ENCODE measurements at places on chromosomes 13 and 19. TPM values are rescaled to one million over a fixed set of nuclear protein-coding genes. Genes with fewer than 3 reads are reported as not detected.

The OLFM2 gene
- total RNA-seq, result 0.72 TPM

The MED29 gene
- 19.9 TPM for total RNA-seq

The CCDC70 gene
- not detected for total RNA-seq

The ZNF607 gene
- 4.7 TPM for total RNA-seq
